ENCODE measurements at places on chromosomes 5 and 9. TPM values are rescaled to one million over a fixed set of nuclear protein-coding genes. Genes with fewer than 3 reads are reported as not detected.
A peak's percentile ranks its signal among the peaks of the same experiment; 100 is the strongest.

CD72 gene
- total RNA-seq = 0.91 TPM

ORM1 gene
- not detected for total RNA-seq

C5orf58 gene
- not detected for total RNA-seq

TSSK1B gene
- total RNA-seq = 0.42 TPM

AMBP gene
- total RNA-seq = not detected

ADAMTS12 gene
- total RNA-seq = 15.5 TPM

SPINK6 gene
- total RNA-seq = not detected

SH3PXD2B gene
- 114 TPM for total RNA-seq

GRCh38 chr9:84169240-84169639 is 171.3 kb downstream of the SLC28A3 start:
- DNase-seq = no peak

GRCh38 chr9:127897193-127897692 is 2.2 kb downstream of the ST6GALNAC6 start:
- DNase-seq = peak; percentile 90

DNA sequence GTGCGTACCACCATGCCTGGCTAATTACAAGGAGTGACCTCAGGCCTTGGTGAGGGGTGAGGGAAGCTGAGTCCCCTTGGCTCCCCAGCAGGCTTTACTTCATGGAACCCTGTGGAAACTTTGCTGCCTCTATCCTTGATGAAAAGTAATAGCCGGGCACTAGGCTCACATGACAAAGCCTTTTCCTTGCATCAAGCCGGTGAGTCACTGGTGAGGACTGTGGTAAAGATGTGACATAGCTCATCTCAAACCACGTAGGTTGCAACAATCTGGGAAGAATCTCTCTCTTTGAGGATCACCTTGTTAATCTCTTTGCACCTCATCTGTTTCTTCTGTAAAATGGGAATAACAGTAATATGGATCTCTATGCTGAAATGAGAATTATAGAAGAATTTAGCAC is 116.3 kb upstream of the SLC25A48 start:
- no peak for DNase-seq

- no peak for DNase-seq
Measured at GRCh38 chr5:143010351-143010750, 240.2 kb downstream of the ARHGAP26 start.

DNA sequence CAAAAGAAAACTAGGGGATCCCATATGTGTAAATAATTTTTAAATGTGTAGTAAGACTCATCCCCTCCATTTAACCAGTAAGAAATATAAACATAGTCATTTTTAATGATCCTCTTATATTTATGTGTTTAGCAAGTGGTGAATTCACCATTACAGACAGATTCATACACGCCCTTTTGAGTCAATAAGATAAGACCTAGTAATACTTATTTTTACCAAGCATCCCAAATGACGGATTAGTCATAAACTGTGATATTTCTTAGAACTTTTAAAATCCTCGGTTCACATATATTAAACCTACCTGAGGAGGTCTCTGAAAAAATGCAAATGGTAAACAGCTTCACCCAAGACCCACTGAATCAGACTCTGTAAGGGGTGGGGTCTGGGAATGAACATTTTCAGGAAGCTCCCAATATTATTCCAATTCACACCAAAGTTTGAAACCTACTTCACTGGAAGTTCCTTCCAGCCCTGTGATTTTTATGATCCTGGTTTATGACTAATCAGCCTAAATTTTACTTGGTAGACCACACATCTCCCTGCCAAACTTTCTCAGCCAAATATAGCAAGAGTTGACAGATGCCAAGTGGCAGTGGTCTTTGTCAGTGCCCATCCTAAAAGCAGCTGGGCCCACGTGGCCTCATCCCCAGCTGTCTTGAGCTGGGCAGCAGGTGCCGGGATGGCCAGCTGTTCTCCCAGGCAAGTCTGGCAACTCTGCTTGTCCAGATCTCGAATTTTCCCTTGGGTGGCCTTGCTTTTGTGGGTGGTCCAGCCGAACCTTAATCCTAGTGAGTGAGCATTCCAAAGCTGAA is 559.0 kb upstream of the RGMB start:
- no peak for DNase-seq

DNA sequence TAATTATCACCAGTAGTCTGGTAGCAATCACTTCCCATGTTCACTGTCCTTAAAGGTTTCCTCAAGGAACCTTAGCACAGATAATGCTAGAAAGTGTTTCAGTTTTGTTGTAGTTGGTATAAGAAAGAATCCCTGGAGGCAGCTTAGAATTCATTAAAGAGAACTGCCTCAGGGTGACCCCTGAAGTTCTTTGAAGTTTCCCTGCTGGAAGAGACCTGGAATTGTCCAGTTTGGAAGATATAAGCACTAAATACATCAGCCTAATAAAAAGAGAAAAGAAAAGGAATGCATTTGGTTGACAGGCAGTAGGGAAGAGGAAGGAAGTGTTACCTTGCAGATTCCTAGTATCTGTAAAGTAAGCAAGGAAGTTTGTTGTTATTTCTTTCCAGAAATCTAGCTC is 999.6 kb upstream of the DMAC1 start:
- no peak for DNase-seq

DNA sequence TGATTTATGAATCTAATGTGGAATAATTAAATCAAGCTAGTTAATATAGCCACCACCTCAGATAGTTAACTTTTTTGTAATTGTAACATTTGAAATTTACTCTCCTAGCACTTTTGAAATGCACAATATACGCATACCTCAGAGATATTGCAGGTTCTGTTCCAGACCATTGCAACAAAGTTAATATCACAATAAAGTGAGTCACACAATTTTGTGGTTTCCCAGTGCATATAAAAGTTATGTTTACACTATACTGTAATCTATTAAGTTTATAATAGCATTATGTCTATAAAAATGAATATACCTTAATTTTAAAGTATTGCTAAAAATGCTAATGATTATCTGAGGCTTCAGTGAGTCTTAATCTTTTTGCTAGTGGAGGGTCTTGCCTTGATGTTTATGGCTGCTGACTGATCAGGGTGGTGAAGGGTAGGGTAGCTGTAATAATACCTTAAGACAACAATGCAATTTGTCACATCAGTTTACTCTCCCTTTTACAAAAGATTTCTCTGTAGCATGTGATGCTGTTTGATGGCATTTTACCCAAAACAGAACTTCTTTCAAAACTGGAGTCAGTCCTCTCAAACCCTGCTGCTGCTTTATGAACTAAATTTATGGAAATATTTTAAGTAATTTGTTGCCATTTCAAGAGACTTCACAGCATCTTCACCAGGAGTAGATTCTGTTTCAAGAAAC is 235.1 kb upstream of the ADAMTSL1 start:
- DNase-seq = no peak

- DNase-seq = no peak
Measured at GRCh38 chr5:10726179-10726912, 34.7 kb downstream of the DAP start.

DNA sequence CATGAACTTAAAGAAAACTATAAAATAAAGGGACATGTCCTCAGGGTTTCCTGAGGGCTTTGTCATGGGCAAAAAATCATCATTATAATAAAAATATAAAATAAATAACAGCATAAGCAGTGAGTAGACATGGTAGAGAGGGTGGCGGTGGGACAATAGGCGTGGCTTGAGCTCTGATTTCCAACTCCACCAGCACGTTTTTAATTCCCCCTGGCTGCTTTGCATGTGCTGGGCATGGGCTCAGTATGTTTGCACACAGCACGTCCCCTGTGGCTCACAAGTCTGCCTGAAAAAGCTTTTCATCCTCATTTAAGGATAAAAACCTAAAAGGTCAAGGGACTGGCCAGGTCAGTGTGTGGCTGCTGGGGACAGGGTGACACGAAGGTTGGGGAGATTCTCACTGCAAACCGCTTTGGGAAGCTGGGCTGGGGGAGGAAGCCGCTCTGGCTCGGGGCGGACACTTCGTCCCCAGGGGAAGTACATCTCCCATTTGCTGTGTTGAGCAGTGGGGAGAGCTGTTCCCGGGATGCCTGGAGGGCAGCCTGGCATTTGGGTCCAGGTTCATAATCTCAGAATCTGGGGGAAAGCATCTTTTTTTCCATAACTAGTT is 32.6 kb downstream of the NKX2-5 start:
- DNase-seq = no peak

- no peak for DNase-seq
Measured at GRCh38 chr9:110886832-110887231, 151.4 kb downstream of the LPAR1 start.

DNA sequence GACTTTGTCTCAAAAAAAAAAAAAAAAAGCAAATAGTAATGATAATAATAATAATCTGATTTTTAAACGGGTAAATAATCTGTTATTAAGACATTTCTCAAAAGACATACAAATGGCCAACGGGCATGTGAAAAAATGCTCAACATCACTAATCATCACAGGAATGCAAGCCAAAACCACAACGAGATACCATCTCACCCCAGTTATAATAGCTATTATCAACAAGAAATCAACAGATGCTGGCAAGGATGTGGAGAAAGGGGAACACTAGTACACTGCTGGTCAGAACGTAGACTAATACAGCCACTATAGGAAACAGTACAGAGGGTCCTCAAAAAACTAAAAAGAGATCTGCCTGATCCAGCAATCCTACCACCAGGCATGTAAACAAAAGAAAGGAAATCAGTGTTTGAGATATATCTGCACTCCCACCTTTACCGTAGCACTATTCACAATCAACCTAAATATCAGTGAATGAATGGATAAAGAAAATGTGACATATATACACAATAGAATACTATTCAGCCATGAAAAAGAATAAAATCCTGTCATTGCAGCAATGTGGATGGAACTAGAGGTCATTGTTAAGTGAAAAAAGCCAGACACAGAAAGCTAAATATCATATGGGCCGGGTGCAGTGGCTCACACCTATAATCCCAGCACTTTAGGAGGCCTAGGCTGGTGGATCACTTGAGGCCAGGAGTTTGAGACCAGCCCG is 24.9 kb downstream of the VAV2 start:
- no peak for DNase-seq

DNA sequence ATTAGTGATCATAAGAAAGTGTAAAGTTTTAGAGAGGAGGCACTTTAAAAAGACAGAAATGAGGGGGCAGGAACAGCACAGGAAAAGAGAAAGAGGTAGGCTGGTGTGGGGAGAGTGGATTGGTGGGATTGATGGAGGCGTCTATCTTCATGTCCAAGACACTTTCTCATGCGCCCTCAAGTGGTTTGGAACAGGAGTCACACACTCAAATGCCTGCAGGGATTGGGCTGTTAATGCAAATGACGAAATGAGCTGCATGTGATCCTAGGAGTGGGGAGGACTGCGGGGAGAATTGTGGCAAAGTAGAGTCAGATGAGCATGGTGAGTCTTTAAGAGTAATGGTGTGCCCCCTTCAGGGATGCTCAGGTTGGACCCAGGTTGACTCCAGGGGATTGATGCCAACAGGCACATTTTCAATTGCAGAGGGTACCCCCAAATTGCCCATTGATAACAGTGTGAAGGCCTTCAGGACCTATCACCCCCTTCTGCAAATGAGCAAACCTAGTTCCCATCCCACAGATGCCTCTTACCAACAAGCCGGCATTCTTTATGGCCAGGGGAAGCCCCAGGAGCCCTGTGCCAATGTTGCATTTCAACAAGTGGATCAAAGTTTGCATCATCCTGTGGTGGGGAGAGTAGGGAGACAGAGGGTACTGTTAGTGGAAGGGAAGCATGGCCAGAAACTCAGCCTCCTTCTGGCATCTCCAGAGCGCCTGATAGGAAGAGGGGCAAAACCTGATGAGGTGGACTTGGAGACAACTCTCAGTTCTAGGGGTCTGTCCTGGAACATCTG is 5.3 kb downstream of the SLC36A3 start:
- peak; percentile 48 for DNase-seq

- no peak for DNase-seq
Measured at GRCh38 chr9:80504601-80505230, 933.0 kb downstream of the TLE4 start.

GRCh38 chr5:887947-888637 is 4.5 kb downstream of the BRD9 start:
- DNase-seq = no peak
